Muscle of leg (tissue), 16 donors: ENCODE measurements at places on chromosomes 12 and 14. TPM values are rescaled to one million over a fixed set of nuclear protein-coding genes. Genes with fewer than 3 reads are reported as not detected.

DNA sequence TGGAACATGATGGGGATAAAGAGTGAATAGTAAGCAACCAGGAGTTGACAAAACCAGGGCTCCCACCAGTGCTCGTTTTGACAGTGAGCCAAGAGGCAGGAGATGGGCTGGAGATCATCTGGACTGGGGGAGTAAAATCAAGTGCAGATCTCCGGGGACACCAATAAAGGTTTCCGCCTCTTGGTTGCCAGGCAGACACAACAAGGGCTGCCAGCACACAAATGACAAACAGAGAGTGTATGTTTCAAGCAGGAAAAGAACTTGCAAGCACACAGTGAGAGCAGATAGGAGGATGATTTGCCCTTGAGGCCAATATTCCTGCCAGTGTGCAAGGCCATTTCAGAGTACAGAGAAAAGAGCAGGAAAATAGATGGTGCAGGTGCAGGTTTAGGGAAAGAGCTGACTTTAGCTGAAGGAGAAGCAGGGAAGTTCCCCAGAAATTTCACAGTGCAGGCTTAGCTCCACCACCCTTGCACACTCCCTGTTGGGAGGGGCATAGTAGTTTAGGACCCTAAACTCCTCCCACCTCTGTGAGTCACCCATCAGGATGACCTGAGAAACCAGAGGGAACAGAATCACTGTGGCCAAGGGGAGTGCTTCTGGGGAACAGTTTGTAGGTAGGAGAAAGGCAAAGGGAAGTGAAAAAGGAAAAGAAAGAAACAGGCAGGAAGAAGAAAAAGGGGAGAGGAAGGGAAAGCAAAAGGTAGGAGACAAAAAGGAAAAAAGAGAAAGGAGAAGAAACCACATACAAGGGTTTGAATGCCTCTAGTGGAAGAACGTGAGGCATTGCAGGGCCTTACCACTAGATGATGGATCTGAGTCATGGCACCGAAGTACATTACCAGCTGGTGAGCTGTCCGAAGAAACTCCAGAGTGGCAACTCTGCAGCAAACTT, 404.4 kb downstream of the SLC6A15 start:
- peak overlapping the region; percentile 48 for H3K27ac ChIP-seq
- DNase-seq = peak; percentile 91
- no peak overlapping the region for H3K4me3 ChIP-seq
- no peaks in the 10 kb centered on the region for H3K36me3 ChIP-seq
- H3K27me3 ChIP-seq = no peaks in the 10 kb centered on the region

DNA sequence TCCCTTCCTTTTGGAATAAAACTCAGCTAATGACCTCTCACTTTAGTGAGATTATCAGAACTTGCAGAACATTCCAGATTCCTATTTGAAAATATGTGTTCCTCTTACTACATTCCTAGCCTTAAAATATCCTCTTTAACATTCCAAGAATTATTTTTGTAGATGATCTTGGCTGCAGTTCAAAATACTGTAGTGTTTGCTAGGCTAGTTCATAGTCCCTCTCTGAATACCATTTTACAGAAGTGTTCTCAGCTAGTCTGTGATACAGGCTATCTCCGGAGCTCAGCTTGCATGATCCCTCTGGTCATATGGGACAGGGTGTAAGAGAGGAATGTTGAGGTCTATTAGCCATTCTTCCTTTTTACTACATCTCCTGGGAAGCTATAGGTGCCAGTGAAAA, 17.6 kb upstream of the GPR33 start:
- H3K36me3 ChIP-seq = no peaks in the 10 kb centered on the region
- no peak overlapping the region for H3K4me3 ChIP-seq

DNA sequence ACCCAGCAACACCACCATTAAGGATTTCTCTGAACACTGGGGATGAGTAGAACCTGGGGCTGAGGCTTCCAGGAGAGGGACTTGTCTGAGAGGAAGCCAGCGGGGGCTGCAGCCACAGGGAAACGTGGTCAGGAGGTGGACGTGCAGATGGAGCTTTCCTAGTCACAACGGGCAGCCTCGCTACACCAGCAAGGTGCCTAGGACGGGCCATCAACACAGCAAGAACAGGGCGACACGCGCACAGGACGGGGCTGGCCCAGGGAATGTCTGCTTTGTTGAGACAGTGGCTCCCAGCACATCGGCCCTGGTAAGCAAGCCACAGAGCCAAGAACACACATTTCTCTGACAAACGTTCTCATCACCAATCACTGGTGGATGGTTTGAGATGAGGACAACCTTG, 25.3 kb downstream of the ANKLE2 start:
- no peaks in the 10 kb centered on the region for H3K27me3 ChIP-seq
- H3K36me3 ChIP-seq = peaks cover 82% of the 10 kb centered on the region
- no peak overlapping the region for H3K4me3 ChIP-seq
- H3K27ac ChIP-seq = no peak overlapping the region
- no peaks in the 10 kb centered on the region for H3K4me1 ChIP-seq
- DNase-seq = no peak

Gene E2F7
- total RNA-seq = 3.1 TPM

DNA sequence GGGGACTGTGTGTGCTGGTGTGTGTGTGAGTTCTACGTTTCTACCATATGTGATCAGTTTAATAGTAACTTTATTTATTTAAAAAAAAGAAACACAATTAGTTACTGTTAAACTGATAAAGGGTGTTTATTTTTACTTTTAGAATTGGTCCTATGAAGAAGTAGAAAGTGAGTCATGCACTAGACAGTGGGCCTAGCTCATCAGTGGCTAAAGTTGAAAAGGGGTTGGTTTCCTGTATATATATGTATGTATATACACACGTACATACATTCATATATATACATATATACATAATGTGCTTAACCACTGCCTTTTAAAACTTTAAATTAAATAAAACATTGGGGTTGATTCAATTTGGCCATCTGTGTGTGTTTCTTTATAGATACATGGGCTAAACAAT, 68.8 kb upstream of the TMEM263 start:
- H3K36me3 ChIP-seq = peaks cover 32% of the 10 kb centered on the region
- DNase-seq = no peak
- H3K27me3 ChIP-seq = no peaks in the 10 kb centered on the region
- H3K4me1 ChIP-seq = no peaks in the 10 kb centered on the region

Gene TEX22
- 0.49 TPM for total RNA-seq

DNA sequence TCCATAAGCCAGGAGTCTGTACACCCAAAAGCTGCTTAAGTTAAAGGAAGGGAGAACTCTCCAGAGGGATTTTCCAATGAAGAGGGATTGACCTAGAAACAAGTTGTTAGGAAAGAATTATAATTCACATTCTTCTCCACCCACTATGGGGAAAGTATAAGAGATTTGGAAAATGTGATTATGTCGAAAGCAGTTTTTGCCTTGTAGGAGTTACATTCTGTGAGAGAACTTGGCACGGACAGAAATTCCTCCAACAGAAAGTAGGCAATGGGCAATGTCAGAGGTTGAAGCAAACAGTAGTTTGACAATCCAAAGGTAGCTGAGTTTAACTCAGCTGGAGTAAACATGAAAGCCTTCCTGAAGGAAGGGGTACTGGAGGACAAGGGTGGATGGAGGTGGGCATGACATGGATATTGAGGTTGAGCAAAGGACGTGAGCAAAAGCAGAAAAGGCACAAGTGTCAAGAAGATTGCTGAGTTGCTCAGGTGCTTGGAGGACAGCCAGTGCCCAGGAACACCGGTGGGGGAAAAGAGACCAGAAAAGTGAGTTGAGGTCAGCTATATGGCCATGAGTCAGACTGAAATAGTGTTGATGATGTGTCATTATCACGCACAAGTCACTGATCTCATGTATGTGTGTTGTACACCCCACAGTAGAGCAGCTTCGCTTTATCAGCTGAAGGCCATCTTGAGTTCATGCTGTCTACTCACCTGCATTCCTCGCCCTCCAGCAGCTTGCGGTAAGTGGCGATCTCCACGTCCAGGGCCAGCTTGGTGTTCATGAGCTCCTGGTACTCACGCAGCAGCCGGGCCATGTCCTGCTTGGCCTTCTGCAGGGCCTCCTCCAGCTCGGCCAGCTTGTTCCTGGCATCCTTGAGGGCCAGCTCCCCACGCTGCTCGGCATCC, 4.0 kb downstream of the KRT5 start:
- H3K4me1 ChIP-seq = peaks cover 21% of the 10 kb centered on the region
- no peak overlapping the region for H3K4me3 ChIP-seq
- no peak overlapping the region for H3K27ac ChIP-seq
- no peak for DNase-seq
- no peaks in the 10 kb centered on the region for H3K36me3 ChIP-seq

DNA sequence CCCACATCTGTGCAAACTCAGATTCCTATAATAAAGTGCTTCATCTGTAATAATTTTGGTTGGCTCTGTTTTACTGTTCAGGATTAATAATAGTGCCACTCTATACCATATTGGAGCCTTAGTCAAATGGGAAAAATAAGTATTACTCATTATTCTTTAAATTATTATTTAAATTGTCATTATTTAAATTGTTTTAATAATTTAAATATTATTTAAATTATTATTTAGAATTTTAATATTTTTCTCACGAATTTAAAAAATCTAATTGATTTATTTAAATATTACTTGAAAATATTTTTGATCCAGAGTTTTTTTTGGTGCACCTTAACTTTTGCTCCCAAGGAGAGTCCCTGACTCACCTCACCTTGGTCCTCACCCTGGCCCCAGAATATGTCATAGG, 245.7 kb upstream of the MDGA2 start:
- no peaks in the 10 kb centered on the region for H3K4me1 ChIP-seq
- no peak for DNase-seq
- H3K4me3 ChIP-seq = no peak overlapping the region
- no peaks in the 10 kb centered on the region for H3K36me3 ChIP-seq
- H3K27ac ChIP-seq = no peak overlapping the region

Gene DHRS2
- 0.09 TPM for total RNA-seq

Gene SCN8A
- 0.35 TPM for total RNA-seq

DNA sequence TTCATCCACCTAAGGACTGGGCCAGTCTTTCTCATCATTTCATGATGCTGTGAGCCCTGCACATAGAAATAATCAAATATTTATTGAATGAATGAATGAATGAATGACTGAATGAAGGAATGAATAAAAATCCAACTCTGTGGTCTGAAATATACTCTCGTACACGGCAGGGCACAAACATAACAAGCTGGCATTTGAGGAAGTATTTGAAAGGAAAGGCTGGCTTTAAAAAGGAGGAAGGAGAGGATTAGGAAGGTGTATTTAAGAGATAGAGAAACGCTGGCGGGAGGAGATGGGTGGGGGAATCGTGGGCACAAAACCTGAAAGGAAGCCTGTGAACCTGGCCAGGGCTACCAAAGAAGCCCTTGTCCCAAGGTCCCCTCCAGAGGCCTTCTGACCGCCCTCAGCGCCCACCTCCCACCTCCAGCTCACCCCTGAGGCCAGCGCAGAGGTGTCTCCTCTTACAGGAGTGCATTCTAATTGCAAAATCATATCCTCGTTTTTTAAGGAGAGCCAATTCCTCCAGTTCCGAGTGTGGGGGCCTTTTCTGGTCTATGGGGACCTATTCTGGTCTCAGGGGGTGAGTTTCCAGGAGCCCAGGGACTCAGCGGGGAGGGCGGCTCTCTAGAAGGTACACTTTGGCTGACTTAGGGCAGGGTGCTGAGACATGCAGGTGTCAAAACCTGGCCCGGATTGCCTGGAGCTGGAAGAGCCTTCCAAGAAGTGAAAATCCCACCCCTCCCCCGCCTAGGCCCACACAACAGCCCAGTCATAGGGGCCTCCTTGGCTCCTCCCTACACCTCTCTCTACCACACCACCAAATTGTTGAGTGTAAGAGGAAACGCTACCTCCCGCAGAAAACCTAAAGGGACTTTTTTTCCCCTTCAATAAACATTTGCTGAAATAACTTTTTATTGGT, 8.7 kb upstream of the JDP2 start:
- no peak for DNase-seq
- H3K36me3 ChIP-seq = no peaks in the 10 kb centered on the region
- H3K27me3 ChIP-seq = no peaks in the 10 kb centered on the region
- H3K4me3 ChIP-seq = no peak overlapping the region
- H3K27ac ChIP-seq = no peak overlapping the region

GRCh38 chr14:77979171-77979570, 179.3 kb downstream of the ADCK1 start:
- DNase-seq = no peak
- peaks cover 8% of the 10 kb centered on the region for H3K4me1 ChIP-seq
- peaks cover 31% of the 10 kb centered on the region for H3K27me3 ChIP-seq
- H3K27ac ChIP-seq = no peak overlapping the region
- H3K36me3 ChIP-seq = no peaks in the 10 kb centered on the region
- no peak overlapping the region for H3K4me3 ChIP-seq

DNA sequence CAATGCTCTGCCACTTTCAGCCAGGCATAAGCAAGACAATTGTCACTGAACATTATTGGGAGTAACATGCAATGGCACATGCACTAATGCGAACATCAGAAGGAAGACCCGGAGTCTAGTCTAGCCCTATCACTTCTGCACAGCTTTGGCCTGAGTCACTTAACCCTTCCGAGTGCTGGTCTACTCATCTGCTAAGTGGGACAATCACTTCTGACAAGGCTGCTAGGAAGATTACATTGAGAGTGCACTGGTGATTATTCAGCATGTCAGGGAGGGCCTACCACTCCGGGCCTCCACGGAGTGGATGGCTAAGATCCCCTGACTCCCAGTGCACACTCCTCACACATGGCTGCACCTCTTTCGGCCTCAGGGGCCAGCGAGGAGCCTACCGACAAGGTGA, 240.9 kb downstream of the DPF3 start:
- H3K4me3 ChIP-seq = no peak overlapping the region
- H3K36me3 ChIP-seq = no peaks in the 10 kb centered on the region
- no peak overlapping the region for H3K27ac ChIP-seq
- DNase-seq = no peak
- H3K27me3 ChIP-seq = no peaks in the 10 kb centered on the region
- peaks cover 17% of the 10 kb centered on the region for H3K4me1 ChIP-seq

DNA sequence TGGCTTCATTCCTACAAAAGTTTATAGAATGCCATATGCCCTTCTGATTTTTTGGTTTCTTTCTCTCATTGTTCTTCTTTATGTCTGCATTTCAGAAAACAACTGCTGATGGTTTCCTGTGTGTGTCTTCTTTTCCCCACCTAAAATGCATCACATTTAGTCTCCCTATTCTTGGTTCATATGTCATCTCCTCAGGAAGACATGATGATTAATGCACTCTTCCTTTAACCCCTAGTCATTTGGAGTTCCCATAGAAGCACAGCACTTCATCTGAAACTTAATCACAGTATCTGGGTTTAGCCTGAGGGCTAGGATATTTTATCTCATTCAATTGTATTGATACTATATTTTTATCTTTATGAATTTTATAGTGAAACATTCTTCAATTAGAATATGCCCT, 21.5 kb downstream of the GNPNAT1 start:
- no peaks in the 10 kb centered on the region for H3K27me3 ChIP-seq
- no peak for DNase-seq
- peaks cover 14% of the 10 kb centered on the region for H3K36me3 ChIP-seq
- H3K4me3 ChIP-seq = no peak overlapping the region
- H3K27ac ChIP-seq = no peak overlapping the region
- H3K4me1 ChIP-seq = no peaks in the 10 kb centered on the region

Gene SELPLG
- 2.8 TPM for total RNA-seq
